ENCODE measurements at places on chromosomes 3 and 15.

- DNase-seq = no peak
These were observed 45.9 kb downstream of the FSTL1 start for GRCh38 chr3:120404876-120405275.

DNA sequence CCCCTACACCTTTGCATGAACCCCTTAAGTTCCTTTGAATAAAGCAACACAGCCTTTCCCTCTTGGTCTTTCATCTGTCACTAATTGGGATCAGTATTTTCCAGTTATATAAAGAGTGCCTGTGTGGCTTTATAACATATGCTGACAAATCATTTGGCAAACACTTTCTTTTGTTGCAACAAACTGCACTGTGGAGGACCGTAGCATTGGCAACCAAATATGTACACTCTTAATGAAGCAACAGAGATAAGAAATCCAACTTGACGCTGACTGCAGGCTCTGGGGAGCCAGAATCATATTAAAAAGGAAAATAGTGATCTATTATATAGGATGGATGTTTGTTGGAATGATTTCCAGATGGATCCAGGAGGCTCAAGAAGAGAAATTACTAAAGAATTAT is 120.1 kb upstream of the PRICKLE2 start:
- no peak for DNase-seq

GRCh38 chr3:172061724-172062184 is 22.4 kb downstream of the FNDC3B start:
- peak; percentile 9 for DNase-seq

- DNase-seq = no peak
These were observed 167.6 kb downstream of the ECT2 start for GRCh38 chr3:172918165-172918564.

- no peak for DNase-seq
These were observed 1110.3 kb downstream of the NAALADL2 start for GRCh38 chr3:175969456-175969855.

- no peak for DNase-seq
These were observed 124.3 kb downstream of the LRIG1 start for GRCh38 chr3:66376568-66376967.

- DNase-seq = no peak
These were observed 1.6 kb upstream of the LTF start for GRCh38 chr3:46466273-46466672.

DNA sequence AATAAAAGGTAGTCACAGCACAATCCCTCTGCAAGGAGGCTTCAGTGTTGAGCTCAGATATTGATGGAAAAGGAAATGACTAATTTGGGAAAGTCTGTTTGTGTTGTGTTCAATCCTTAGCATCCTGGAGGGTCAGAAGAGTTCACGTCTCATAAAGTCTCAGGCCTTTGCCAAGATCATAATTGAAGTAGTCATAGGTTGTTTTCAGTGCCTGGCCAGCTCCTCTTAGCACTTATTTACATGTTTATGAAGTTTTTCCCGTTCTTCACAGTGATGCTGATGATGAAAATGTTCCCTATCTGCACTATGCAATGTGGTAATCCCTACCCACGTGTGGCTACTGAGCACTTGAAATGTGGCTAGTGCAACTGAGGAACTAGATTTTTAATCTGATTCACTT is 61.6 kb upstream of the TGFBR2 start:
- DNase-seq = no peak

- DNase-seq = no peak
These were observed 38.6 kb downstream of the EPHA3 start for GRCh38 chr3:89145995-89146394.

DNA sequence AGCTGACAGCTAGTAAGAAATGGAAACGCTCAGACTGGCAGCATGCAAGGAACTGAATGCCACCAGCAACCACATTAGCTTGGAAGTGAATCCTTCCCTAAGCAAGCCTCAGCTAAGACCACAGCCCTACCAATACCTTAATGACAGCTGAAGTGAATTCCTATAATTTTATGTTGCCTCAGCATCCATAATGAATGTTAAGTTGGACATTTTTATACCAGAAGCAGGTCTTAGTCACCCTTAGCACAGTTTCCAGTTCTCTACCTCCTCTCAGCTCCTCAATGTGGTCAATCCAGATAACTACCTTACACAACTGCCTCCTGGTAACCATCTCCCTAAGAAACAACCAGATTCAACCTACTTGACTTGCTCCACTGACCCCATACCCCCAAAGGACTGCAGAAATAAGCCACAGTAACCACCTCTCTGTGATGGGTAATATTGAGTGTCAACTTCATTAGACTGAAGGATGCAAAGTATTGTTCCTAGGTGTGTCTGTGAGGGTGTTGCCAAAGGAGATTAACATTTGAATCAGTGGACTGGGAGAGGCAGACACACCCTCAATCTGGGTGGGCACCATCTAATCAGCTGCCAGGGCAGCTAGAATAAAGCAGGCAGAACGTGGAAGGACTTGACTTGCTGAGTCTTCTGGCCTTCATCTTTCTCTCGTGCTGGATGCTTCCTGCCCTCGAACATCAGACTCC is 33.5 kb downstream of the NEDD4 start:
- no peak for DNase-seq

DNA sequence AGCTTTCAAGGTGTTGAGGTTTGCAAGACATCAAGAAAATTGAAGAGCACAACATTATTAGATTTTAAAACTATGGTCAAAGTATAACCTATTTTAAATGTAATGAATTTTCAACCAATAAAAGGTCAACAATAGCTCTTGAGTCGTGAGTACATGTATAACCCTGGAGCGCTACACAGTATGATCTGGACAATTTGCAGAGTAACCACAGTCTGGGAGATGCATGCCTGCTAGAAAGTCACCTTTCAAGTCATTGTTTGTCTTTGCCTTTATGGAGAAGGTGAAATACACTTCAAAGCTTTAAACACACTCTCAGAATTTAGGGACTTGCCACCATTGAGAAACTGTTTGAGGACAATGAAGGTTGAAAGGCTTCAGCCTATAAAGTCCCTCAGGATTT is 112.6 kb upstream of the ALCAM start:
- no peak for DNase-seq

- no peak for DNase-seq
These were observed 13.6 kb upstream of the CNBP start for GRCh38 chr3:129197321-129197720.

DNA sequence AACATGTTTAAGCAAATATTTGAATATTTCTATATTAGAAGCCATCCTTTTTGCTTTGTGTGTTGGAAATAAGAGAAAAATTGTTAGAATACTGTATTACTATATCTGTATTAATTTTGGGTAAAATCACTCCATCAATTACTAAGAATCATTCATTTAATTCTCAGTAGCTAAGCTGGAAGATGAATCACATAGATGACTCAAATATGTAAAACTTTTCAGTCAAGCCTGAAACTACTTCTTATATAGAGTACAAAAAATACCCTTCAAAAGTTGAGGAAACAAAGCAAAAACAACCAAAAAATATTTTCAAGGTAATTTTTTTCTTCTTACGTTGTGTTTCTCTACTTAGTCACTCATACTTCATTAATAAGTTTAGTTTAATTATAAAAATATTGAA is 205.7 kb upstream of the ROBO1 start:
- no peak for DNase-seq

GRCh38 chr15:51709031-51709430 is 27.7 kb downstream of the SCG3 start:
- no peak for DNase-seq

GRCh38 chr3:106326941-106327695 is 458.3 kb upstream of the CBLB start:
- DNase-seq = no peak

DNA sequence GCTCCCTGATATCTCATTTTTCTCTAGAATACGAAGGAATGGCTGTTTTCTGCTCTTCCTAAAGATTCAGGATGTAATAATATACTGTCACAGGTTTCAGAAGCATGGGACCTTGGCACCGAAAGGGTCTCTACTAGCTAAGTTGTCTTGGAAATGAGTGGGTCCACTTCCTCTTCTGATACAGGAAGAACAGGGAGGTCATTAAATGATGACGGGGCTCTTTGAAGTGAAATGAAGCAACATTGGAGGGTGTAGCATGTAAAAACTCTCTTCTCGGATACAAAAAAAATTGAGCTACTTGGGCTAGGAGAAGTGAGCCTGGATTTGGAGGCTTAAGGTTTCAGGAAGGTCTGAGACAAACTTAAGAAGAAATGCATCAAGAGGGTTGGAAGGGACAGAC is 349.8 kb upstream of the TPRG1 start:
- no peak for DNase-seq

- peak; percentile 36 for DNase-seq
These were observed 70.4 kb downstream of the KLF13 start for GRCh38 chr15:31396881-31397560.

DNA sequence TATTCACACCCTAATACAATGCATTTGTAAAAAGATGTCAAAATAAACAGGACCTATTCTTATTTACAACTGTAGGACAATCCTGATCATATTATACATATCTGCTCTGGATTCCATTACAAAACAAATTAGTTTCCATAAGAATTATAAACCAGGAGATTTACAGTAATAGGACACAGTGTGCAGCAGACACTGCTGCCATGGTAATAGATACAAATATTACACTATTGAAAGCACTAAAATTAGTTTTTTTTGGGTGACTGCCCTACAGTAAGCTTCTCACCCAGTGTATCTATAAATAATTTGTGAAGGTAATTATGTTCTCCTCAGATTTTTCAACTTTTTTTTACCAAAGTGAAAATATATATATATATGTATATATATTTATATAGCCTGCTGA is 47.9 kb downstream of the USF3 start:
- DNase-seq = no peak

DNA sequence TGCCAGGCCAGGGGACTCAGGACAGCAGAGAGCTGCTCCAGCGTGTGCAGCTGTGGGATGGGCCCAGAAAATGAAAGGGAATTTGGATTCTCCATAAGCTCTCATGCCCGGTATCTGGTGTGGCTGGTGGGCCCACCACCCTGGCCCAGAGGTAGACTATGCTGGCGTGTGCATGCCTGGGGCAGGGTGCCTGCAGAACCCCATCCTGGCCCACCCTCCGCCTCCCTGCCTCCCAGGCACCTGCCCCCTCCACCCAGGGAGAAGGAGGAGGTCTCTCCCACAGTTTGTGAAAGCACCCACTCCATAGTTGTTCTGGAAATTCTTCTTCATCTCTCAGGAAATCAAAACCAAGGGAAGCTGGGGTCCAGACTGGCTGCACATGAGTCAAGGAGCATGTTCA is 112.9 kb downstream of the ADCY5 start:
- DNase-seq = no peak

- DNase-seq = no peak
These were observed 26.8 kb downstream of the LRTM1 start for GRCh38 chr3:54900838-54901591.

DNA sequence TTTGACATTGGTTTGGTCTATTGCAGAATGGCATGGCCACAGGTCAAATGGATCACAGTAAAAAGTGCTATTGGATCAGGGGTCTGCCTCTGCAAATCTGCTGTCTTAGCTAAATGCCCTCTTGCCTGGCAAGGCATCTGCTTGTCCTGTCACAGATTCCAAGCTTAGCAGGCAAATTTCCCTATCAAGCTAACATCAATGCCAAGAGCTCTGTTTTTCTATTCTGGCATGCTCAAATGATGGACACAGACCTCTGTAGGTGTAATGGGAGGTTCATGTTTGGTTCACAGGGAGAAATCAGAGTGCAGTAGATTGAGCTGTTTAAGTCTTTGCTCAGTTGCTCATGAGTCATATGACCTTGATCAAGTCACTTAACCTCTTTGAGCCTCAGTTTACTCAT is 54.8 kb upstream of the CPB1 start:
- no peak for DNase-seq

DNA sequence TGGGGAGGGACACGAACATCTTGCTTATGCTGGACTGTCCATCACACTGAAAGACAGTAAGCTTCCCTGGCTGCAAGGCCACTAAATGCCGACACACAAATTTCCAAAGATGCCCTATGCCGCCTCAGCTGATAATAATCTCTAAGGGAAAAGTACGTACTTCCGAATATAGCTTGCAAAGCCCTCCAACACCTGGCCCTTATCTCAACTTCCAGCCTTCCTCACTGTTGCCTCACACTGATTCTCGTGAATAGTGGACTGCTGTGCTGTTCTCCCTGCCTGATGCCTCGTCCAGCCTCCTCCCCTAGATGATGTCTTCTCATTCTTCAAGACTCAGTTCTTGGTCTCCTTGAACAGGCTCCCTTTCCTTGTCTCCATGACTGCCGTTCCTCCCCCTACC is 72.3 kb downstream of the CD47 start:
- DNase-seq = no peak

GRCh38 chr3:15342945-15343344 is 10.6 kb upstream of the SH3BP5 start:
- no peak for DNase-seq

DNA sequence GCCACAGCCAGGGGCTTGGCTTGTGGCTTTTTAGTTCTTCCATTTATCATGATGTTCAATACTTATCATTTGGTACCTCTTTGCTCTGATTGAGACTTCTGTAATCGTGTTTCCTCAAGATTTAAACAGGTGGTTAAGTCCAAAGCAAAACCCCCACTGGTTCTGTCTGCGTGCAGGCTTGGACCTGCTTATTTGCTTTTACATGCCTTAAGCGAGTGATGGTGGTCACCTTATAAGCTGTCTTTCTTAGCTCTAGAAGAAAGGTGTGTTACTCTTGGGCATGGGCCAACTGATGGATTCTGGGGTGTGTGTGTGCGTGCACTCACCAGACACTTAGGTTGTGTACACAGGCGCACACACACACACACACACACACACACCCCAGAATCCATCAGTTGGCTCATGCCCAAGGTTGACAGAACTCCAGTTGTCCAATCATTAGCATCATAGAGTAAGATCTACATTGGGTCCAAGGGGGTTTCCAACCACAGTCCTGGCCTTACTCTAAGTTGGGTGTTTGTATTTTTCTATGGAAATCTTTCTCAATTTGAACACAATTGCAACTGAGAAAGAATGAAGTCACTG is 1.2 kb downstream of the MYZAP start:
- no peak for DNase-seq

GRCh38 chr3:166362698-166363097 is 525.5 kb upstream of the BCHE start:
- no peak for DNase-seq

GRCh38 chr3:113292933-113293332 is 81.6 kb downstream of the BOC start:
- no peak for DNase-seq

DNA sequence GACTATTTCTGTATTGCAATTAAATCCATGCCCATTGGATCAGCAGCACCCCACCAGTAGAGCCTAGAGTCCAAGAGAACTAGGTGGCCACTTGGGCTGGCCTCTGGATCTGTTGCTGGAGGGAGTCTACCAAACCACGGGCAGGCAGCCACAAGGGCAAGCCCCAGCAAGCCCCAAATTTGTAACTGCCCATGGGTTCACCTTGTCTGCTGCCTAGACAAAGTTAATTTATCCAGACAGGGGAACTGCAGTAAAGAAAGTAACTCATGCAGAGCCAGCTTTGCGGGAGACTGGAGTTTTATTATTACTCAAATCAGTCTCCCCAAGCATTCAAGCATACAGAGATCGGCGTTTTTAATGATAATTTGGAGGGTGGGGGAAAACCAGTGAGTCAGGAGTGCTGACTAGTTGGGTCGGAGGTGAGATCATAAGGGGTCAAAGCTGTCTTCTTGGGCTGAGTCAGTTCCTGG is 74.0 kb upstream of the TERB2 start:
- DNase-seq = no peak

All from midbrain (tissue), 1 donor.